NCI-H1105 (cell line): ENCODE measurements at places on chromosomes 7 and 10.

DNA sequence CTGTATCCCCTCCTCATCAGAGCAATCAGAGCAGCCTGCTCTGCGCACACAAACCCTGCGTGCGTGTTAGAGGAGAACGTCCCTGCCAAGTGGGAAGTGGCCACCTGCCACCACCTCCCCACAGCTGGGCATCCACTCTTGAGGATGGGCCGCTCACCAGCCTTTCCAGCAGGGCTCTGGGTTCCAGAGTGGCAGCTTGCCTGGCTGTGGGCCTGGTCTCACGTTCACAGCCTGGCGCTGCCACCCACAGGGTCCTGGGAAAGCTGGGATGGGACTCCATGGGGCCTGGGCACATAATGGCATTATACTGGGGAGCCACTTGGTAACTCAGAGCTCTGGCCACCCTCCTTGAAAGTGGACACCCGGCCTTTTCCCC lies 151.1 kb upstream of the PPP2R2D start:
- no peak for DNase-seq

DNA sequence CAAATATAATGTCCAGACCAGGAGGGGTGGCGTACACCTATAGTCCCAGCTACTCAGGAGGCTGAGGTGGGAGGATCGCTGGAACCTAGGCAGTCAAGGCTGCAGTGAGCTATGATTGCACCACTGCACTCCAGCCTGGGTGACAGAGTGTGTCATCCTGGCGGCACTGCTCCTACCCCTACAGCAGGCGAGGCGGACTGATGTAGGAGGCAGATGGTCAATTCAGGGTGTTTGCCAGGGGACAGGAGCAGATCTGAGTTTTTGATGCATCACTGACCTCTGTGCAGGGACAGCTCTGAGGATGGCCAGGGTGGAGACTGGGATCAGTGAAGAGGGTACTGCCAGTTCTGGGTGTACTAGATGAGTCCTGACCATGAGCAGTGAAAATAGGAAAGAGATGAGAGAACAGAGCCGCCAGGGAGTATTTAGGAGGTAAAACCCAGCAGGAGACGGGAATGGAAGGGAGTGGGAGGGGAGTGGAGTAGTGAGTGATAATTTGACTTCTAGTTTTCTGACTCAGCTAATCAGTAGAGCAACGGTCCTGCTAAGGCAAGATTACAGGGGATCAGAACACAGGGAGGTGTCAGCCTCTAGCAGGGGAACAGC lies 75.3 kb downstream of the HIP1 start:
- DNase-seq, result no peak

- DNase-seq, result no peak
These were observed 1.5 kb upstream of the C10orf95 start for GRCh38 chr10:102452672-102453340.

DNA sequence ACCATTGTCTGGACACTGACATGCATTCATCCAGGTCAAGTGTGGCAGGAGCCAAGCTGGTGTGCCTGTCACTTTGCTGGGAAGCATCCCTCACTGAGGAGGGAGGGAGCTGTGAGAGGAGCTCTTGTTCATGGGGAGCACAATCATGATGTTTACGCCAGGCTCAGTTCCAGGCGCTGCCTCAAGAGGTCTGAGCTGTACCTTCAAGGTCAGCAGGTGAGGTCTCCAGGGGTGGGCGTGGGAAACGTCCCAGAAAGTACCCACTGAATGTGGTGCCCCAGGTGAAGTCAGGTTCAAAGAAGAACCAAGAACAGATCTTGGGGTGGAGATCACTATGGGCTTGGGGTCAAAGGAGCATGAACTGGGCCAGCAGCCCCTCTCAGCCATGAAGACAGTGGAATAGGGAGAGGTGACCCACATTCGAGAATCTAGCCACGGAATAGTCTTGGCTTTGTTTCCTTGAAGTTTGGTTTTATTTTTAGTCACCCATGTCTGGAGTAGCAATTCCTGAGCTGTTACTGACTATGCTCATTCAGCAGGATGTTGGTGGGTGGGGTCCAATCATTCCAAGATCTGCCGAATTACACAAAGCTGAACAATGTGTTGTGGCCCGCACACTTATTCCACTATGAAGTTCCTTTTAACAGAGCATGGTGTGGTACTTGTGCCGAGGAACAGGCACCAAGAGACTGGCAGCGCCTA lies 29.3 kb downstream of the NPS start:
- no peak for DNase-seq

- DNase-seq, result no peak
These were observed 4.5 kb upstream of the NKX6-2 start for GRCh38 chr10:132790470-132790869.

- no peak for DNase-seq
These were observed 334.1 kb upstream of the C7orf33 start for GRCh38 chr7:148256433-148256832.

GRCh38 chr7:135232720-135233119 lies 918 bp upstream of the STRA8 start:
- DNase-seq, result no peak

DNA sequence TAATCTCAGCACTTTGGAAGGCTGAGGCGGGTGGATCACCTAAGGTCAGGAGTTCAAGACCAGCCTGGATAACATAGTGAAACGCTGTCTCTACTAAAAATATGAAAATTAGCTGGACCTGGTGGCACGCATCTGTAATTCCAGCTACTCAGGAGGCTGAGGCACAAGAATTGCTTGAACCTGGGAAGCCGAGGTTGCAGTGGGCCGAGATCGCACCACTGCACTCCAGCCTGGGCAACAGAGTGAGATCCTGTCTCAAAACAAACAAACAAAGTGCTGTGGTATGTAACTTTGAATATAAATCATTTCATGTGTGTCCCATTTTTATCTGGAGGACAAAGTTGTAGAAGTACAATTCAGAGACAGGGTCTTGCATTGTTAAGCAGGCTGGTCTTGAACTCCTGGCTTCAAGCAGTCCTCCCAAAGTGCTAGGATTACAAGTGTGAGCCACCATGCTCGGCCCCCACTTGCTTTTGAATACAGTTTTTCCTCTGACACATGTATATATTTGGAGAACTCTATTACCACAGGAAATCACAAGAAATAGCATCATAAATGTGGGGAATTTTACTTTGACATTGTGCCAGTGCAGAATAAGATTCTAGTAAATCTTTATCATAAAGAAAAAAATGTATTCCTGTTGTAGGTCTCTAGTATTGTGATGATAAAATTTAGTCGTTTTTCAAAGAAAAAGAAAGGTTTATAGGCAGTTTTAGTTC lies 32.6 kb downstream of the PTPN12 start:
- DNase-seq, result no peak

- no peak for DNase-seq
These were observed 21.6 kb upstream of the ADAMTS14 start for GRCh38 chr10:70650718-70651117.

DNA sequence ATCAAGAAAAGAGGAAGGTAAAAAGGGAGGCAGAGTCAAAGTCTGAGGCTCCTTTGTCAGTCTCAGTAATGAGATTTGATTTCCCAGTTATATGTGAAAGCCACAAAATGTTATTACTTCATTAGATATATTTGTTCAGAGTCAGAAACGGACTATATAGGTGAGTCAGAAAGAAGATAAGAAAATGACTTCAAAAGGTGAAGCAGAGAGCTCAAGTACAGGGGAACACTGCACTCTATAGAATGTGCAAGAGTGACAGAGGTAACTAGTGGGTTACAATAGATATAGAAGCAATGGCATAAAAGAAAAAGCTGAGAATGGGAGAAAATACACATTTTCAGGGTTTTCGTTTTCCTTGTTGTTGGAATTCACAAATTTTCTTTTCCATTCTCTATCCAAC lies 43.3 kb downstream of the DGKB start:
- no peak for DNase-seq

DNA sequence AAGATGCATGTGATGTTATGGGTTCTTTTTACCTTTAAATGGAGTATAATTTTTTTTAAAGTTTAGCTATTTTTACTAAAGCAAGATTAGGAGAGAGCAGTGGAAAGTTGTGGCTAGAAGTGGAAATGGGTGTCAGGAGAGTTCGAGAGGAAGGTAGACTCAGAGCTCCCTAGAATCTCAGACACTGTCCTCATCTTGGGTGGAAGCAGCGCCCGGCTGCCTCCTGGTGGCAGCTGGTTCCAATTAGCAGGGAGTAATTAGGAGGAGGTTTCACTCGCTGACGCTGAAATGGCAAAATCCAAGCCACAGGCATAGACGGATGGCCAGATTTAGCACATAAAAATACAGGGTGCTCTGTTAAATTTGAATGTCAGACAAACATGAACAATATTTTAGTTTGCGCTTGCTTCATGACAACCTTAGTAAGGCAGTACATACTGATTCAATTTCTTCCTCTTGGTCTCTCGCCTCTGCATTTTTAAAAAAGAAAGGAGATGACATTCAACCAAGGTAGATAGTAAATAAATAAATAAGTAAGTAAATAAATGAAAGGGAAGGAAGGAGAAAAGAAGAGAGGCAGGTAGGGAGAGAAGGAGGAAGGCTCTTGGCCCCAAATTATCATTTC lies 58.5 kb downstream of the LGI1 start:
- no peak for DNase-seq

- no peak for DNase-seq
These were observed 143.4 kb downstream of the SH2D4B start for GRCh38 chr10:80681142-80681541.

DNA sequence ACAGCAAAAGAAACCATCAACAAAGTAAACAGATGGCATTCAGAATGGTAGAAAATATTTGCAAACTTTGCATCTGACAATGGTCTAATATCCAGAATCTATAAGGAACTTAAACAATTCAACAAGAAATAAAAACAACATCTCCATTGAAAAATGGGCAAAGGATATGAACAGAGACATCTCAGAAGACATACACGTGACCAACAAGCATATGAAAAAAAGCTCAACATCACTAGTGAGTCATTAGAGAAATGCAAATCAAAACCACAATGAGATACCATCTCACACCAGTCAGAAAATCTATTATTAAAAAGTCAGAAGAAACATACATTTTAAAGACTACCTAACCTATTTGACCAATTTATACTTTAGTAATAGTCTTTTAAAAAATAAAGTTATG lies 571.3 kb upstream of the NRG3 start:
- DNase-seq, result no peak

DNA sequence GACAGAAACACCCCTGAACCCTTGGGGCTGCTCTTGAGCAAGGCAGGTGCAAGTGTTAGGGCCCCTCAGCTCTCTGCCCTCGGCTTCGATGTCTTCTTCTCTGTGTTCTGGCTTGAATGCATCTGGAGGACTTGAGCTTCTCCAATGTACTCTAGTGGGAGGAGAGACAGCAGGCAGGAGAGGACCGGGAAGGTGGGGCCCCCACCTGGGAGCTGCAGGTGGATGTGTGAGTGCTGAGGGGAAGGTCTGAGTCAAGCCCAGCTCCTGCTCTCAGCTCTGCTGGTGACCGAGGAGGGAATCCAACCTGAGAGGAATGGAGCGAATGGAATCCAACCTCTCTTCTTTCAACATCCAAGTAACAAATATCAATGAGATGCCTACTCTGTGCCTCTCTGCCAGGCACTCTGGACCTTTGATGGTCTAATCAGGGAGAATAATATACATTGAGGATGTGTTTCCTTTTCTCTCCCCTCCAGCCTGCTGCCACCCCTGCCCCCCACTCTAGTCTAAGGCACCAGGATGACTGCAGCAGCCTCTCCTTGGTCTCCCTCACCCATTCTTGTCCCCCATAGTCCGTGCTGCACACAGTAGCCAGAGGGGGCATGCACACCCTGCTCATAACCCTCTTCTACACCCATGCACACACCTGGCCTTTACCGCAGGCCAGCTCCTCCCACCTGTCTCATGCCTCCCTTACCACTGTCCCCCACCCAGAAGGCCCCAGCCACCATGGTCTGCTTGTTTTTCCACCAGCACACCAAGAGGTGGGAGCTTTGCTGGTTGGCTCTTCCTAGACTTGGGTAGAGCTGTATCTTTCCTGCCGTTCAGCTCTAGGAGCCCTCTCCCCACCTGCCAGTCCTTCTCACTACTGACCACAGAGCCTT lies 13.6 kb downstream of the TBATA start:
- DNase-seq, result no peak

DNA sequence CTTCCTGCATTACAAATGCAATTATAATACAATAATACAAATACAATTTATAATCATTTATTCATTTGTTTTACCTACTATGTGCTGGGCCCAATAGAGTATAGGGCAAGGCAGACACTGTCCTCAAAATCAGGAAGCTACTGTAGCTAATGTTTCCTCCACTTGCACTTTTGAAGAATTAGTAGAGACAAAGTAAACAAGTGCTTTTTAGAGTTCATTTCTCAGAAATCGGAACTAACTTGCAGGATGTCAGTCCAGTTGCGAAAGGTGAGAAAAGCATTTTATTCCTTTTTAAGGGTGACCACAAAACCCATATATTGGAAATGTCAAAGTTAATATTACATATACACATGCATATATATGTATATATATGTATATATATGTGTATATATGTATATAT lies 14.2 kb downstream of the ADRB1 start:
- no peak for DNase-seq

DNA sequence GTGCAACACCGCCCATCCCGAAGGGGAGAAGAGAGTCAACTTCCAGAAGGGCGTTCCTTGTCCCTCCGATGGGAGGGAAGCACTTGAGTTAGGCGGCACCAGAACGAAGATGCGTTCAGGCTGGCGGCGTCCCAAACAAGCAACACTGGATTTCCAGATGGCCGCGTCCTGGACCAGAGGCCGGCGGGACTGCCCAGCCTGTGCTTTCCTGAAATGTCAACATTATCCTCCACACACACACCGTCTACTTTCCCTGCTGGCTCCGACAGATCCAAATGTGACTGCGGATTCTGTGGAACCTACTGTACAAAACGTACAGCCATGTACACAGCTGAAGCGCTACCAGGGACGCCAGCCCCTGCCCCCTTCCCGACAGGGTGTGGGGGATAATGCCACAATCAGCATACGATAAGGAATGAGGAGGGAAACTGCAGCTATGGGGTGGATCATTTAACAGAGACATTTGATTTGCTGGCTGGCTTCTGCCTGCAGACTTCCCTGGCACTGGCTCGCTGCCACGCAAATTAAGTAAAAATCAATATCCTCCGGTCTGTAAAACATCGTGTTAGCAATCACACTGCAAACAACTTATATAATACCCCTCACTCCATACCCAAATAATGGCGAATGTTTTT lies 82.1 kb downstream of the ZRANB1 start:
- peak; percentile 57 for DNase-seq

- no peak for DNase-seq
These were observed 7.8 kb downstream of the PTF1A start for GRCh38 chr10:23199768-23200511.

- no peak for DNase-seq
These were observed 63.4 kb downstream of the VAX1 start for GRCh38 chr10:117074621-117075020.

DNA sequence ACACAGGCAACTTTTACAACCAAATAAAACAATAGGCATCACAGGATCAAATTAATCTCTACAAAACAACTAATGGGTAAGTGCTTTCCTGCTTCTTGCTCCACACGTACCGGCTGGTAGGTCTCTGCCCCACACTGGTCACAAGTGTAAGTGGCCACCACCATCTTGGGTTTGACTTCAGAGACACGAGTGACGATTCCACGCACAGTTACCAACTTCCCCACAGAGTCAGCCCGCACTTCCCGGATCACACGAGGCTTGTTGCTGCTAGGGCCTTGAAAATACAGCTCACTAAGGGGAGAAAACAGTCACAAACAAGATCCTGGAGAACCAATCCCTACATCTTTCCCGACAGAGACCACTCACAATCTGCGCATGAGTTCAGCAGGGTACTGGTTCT lies 2.3 kb downstream of the MCM7 start:
- no peak for DNase-seq
